GM13976 (cell line): ENCODE measurements at places on chromosomes 2 and 18.

DNA sequence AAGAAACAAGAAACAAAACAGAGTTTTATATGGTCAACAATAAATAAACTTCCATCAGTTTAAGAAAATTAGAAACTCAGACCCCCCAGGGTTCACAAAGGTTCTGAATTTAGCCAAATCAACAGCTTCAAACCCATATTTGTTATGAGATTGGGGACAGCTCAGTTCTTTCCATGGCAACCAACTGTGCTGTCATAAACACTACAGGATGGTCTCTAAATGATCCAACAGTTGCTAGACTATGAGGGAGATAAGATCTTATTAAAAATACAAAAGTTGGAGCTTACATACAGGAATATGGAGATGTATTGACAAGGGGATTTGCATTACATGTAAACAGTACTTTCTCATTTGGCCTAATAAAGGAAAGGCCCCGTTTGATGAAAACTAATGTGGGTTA is 154.6 kb upstream of the CTAGE1 start:
- DNase-seq: no peak

GRCh38 chr2:406876-407275 is 119.0 kb upstream of the ALKAL2 start:
- DNase-seq: no peak

- DNase-seq: no peak
Observed at GRCh38 chr18:52541056-52541455, 201.1 kb downstream of the DCC start.

DNA sequence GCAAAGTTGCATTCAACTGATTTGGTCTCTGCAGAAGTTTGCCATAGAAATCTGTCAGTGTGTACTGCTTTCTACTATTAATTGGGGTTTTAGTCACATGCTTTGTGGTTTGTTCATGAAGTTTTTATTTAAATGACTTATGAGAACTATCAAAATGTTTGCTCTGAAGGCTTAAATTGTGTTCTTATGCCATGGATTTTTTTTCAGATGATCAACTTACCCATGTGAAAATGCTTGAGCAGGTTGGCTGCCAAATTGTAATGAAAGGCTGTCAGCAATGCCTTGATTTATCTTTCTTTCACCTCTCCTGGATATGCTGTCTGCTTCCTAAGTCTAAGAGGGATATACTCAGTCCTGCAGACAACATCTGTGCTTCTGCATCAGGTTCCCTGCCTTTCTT is 50.7 kb downstream of the FMNL2 start:
- no peak for DNase-seq

GRCh38 chr18:57025540-57025939 is 121.3 kb upstream of the BOD1L2 start:
- no peak for DNase-seq

DNA sequence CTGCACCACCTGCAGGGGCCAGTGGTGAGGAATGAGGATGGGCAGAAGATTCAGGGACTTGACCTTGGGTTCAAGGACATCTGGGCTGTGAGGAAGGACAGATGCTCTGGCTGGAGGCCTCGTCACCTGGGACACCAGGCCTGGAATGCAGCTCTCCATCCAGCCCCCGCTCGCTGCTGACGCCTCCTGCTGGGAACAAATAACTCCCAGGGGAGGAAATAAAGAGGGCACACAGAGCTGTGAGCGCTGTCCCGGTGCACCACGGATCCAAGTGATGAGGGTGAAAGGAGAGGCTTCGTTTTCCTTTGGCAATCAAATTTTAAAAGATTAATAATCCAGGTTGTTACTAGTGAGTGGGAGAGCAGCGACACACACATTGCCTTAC is 368.0 kb upstream of the MYT1L start:
- DNase-seq: no peak

DNA sequence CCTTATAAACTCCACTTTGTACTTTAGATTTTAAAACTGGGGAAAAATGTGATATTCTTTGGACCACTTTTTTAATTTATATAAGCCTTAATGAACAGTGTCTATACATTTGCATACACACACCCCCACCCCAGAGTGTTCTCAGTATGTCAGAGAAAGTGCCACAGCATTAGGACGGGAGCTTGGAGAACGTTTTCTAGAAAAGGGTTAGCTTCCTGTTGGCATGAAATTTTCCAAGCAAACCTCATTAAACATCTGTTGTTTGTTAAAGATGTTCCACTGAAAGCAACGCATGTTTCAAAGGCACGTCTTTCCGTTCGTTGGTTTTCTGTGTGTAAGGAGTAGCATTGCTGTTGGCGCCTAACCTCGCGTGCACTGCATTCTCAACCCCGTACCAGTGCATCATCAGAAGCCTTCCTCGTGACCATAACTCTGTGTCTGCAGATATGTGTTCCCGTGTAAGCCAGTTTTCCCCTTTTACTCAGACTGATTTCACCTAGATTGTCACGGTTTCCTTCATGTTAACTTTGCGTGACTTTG is 228.5 kb downstream of the ALPK2 start:
- no peak for DNase-seq

DNA sequence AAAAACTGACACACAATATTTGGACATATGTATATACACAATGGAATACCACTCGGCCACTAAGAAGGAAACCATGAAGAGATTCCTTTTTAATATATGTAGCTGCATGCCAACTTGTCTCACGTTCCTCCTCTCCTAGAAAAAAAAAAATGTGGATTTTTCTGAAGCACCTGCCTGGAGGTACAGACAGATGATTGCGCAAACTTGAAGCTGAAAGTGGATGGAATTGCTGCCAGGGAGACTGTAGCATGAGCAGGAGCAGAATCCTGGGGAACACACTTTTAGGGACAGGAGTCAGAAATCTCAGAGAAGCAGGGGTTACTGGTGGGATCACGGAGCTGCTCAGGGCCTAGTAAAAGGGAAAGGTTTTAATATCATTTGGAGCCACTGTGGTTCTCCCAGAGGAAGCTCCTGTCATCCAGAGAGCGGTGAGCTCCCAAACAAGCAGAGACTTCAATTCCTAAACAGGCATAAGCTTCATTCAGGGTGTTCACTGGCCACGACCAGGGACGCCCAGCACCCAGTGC is 640 bp upstream of the SPR start:
- no peak for DNase-seq

- DNase-seq: no peak
Observed at GRCh38 chr18:72013427-72013850, 530.7 kb downstream of the CBLN2 start.

DNA sequence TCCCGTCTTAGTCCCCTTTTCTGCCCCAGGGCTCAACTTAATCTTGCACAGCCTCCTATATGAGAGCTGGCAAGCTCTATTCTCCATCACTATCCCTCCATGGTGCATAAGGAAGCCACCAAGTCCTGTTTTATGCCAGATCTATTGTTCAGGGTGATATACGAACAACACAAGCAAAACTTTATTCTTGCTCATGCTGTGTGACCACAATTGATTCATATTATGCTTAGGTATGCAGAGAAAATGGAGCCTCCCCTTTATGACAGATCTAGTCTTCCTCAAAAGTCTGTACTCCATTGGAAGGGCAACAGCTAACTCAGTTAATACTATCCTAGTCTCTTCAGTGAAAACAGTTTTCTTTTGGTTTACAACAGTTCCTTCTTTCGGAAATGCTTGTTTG is 94.0 kb upstream of the STON1 start:
- no peak for DNase-seq

DNA sequence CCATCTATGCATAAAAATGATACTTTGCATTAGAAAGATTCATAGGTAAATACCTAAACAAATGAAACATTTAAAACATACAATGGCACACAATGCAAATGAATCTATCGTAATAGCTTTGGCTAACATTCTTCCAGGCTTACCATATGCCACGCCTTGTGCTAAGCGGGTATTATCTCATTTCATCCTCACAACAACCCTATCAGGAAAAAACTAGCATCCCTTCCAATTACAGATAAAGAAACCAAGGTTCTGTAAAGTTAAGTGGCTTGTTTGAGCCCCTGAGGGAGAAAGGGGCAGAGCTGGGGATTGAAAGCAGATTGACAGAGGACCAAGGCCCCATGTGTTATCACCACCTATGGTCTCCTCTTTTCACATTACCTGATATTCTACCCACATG is 145.4 kb upstream of the ETAA1 start:
- no peak for DNase-seq

- DNase-seq: no peak
Observed at GRCh38 chr18:1408376-1408775, 503.7 kb downstream of the ADCYAP1 start.

- DNase-seq: no peak
Observed at GRCh38 chr18:10190564-10190963, 263.9 kb upstream of the APCDD1 start.

DNA sequence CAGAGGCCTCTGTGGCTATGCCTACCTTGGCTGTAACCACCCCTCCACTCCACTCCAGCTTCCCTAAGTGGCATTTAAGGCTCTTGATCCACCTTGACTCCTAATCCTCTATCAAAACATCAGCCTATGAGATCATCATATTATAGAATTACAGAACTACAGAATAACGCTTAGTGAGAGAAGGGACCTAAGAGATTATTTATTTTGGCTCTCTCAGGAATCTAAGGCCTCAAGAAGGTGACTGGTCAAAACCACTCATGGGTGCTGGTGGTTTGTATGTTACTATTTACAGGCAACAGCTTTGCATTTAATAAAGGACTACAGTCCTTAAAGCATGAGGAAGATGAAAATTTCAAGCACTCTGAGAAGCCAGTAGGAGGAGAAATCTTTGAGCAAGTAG is 118.8 kb downstream of the FSHR start:
- DNase-seq: no peak

- DNase-seq: no peak
Observed at GRCh38 chr2:98309580-98309979, 36.7 kb upstream of the CNGA3 start.

GRCh38 chr2:109343460-109343859 is 214.5 kb downstream of the SH3RF3 start:
- DNase-seq: no peak

- no peak for DNase-seq
Observed at GRCh38 chr2:229686122-229686919, 28.0 kb downstream of the DNER start.

- no peak for DNase-seq
Observed at GRCh38 chr2:60429681-60430080, 123.8 kb downstream of the BCL11A start.

- DNase-seq: no peak
Observed at GRCh38 chr2:159003555-159003954, 35.1 kb downstream of the TANC1 start.

GRCh38 chr2:8327371-8328100 is 354.3 kb upstream of the ID2 start:
- no peak for DNase-seq

GRCh38 chr2:205245652-205246051 is 436.6 kb upstream of the NRP2 start:
- DNase-seq: no peak

GRCh38 chr18:73189718-73190117 is 321.9 kb upstream of the NETO1 start:
- DNase-seq: no peak

DNA sequence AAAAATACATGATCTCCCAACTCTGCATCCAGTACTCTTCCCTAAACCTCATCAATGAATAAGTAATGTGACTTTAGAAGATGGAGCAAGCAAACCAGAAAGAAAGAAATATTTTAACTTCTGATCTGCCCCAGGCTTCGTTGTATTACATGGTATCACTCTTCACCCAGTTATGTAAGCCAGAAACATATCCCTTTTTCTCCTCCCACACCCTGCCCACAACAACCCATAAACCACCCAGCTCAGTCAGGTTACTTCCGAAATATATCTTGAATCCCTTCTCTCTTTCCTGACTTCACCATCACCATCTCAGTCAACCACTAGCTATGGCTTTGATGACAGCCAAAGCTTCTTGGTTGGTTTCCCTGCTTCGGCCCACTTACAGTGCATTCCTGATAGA is 295.8 kb upstream of the PARD3B start:
- no peak for DNase-seq

DNA sequence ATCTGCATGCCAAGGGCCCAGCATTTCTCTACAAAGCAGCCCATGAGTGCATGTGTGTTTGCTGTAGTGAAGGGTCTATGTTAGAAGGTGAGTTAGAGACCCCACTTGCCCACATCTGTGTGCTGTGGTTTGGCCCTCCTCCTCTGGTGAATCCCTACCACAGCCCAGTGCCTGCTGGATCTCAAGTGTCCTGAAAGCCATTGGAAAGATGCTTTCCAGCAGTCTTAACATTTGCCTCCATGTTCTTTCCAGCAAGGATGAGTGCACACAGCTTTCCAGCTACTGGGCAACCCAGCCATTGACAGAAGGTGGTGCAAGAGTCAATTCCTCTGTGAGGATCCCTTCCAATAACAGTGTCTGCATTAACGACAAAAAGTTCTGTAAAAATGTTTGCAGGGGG is 13.6 kb downstream of the CRIM1 start:
- DNase-seq: no peak

GRCh38 chr2:215653344-215654030 is 217.6 kb upstream of the FN1 start:
- no peak for DNase-seq

GRCh38 chr2:46036929-46037328 is 260.3 kb upstream of the EPAS1 start:
- DNase-seq: no peak

- no peak for DNase-seq
Observed at GRCh38 chr18:32450026-32450691, 20.5 kb downstream of the GAREM1 start.

- peak; percentile 45 for DNase-seq
Observed at GRCh38 chr2:111100765-111101162, 19.9 kb upstream of the BCL2L11 start.

DNA sequence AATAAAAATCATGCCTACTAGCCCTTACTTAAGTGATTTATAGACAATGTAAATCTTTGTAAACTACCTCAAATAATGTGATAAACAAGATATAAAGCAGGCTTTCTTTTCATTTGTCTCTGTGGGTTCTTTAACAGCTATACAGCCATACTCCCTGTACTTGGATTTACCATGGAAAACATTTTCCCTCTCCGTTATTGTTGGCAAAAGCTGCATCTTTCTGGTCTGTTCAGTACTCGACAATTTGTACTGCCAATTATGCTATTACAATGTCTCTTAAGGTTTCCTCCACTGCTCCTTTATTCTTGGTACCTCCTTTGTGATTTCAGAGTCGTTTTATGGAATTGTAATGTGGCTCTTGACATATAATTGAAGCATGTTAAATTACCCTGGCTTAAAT is 426.3 kb upstream of the PKDCC start:
- DNase-seq: no peak

DNA sequence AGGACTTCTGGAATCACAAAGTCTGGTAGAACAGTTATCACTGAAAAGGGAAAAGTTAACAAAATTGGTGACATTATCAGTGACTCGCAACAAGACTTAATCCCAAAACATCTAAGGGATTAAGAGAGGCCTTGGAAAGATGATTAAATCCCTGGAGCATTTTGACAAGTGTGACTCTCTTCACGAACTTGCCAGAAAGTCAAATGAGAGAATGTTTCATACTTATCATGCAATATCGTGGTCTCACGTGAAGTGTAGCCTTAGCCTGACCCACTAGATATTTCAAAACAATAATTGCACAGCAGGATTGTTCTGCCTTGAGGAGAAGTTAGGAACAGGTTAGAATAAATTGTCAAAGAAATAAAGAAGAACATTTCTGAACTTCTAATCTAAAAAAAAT is 104.5 kb downstream of the COL6A3 start:
- no peak for DNase-seq

GRCh38 chr2:215635071-215635787 is 199.4 kb upstream of the FN1 start:
- DNase-seq: no peak

- DNase-seq: no peak
Observed at GRCh38 chr2:216350214-216350791, 22.0 kb downstream of the MARCHF4 start.

- no peak for DNase-seq
Observed at GRCh38 chr18:36058674-36059073, 8.7 kb downstream of the RPRD1A start.

GRCh38 chr2:206023183-206023582 is 62.8 kb downstream of the INO80D start:
- no peak for DNase-seq
